T-helper 17 cell (primary cell): ENCODE measurements at places on chromosomes 6 and 20. TPM values are rescaled to one million over a fixed set of nuclear protein-coding genes. Genes with fewer than 3 reads are reported as not detected.

The CDSN gene
- total RNA-seq: not detected

The ALDH8A1 gene
- total RNA-seq: 3.4 TPM

The KAT14 gene
- 12.6 TPM for total RNA-seq

The FERMT1 gene
- total RNA-seq: 0.16 TPM

The GPR6 gene
- not detected for total RNA-seq

The PHACTR3 gene
- 0.52 TPM for total RNA-seq

The ABHD16B gene
- not detected for total RNA-seq

The PDE7B gene
- total RNA-seq: 0.18 TPM

The TRIM38 gene
- 19.9 TPM for total RNA-seq

The PRPH2 gene
- not detected for total RNA-seq

The SLC24A3 gene
- 6.1 TPM for total RNA-seq

The ZNF76 gene
- 50.0 TPM for total RNA-seq

The SPDEF gene
- 0.23 TPM for total RNA-seq

The VGLL2 gene
- not detected for total RNA-seq

The C6orf132 gene
- total RNA-seq: not detected

The CALHM4 gene
- total RNA-seq: not detected

The WFDC2 gene
- total RNA-seq: 0.96 TPM

The SGK2 gene
- total RNA-seq: 1.7 TPM

The PRSS16 gene
- total RNA-seq: 2.0 TPM

The TUBB1 gene
- total RNA-seq: 483 TPM

The ZNF311 gene
- total RNA-seq: 0.10 TPM

The SMAP1 gene
- total RNA-seq: 38.7 TPM

The ERVFRD-1 gene
- not detected for total RNA-seq

The HLA-B gene
- total RNA-seq: 7,013 TPM

The VWA7 gene
- 2.8 TPM for total RNA-seq

The HNF4A gene
- total RNA-seq: not detected

The HSPA1L gene
- total RNA-seq: 3.4 TPM

The FAM217B gene
- 21.4 TPM for total RNA-seq

The NCOA5 gene
- 15.0 TPM for total RNA-seq

The ZBTB22 gene
- total RNA-seq: 17.1 TPM

The SLC22A1 gene
- total RNA-seq: 0.45 TPM

The PLN gene
- not detected for total RNA-seq

The CEP162 gene
- 7.1 TPM for total RNA-seq

The ITCH gene
- total RNA-seq: 53.4 TPM

The CASS4 gene
- total RNA-seq: 7.1 TPM

The IBTK gene
- total RNA-seq: 22.2 TPM

The OOEP gene
- not detected for total RNA-seq
